ENCODE measurements at places on chromosomes 16 and 17. TPM values are rescaled to one million over a fixed set of nuclear protein-coding genes. Genes with fewer than 3 reads are reported as not detected.

Gene ERCC4
- polyA plus RNA-seq: 5.9 TPM

Gene RASD1
- 20.0 TPM for polyA plus RNA-seq

Gene NPTX1
- 1.3 TPM for polyA plus RNA-seq

Gene MIF4GD
- polyA plus RNA-seq: 23.2 TPM

Gene MPV17L
- polyA plus RNA-seq: 3.2 TPM

Gene CSH1
- polyA plus RNA-seq: 0.30 TPM

GRCh38 chr17:42072323-42073187 lies 22.2 kb upstream of the C17orf113 start:
- no peak overlapping the region for H3K27ac ChIP-seq
- H3K4me3 ChIP-seq: no peak overlapping the region
- DNase-seq: no peak
- H3K36me3 ChIP-seq: no peaks in the 10 kb centered on the region
- peaks cover 32% of the 10 kb centered on the region for H3K27me3 ChIP-seq

DNA sequence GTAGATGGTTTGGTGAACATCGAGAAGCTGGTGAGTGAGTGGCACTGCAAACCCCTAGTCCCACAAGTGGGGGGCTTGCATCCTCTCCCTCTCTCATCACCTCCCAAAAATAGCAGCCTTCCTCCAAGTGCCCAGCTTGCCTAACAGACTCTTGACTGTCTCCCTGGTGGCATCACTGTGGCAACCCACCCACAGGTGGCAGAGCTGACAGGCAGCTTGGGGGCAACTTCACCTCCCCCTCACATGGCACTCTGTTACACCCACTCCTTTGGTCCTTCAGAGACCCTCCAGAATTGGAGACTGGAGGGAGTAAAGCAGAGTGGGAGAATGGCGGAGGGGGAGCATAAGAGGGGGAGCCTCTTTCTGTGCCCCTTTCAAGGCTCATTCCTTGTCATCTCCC lies 15.7 kb downstream of the RAPGEFL1 start:
- H3K36me3 ChIP-seq: peaks cover 17% of the 10 kb centered on the region
- H3K27me3 ChIP-seq: no peaks in the 10 kb centered on the region
- DNase-seq: no peak
- peaks cover 10% of the 10 kb centered on the region for H3K4me1 ChIP-seq

- peaks cover 4% of the 10 kb centered on the region for H3K4me1 ChIP-seq
- H3K27me3 ChIP-seq: peaks cover 14% of the 10 kb centered on the region
- peak overlapping the region; percentile 74 for H3K27ac ChIP-seq
- H3K4me3 ChIP-seq: peak overlapping the region; percentile 100
- no peaks in the 10 kb centered on the region for H3K36me3 ChIP-seq
Observed at GRCh38 chr16:58393138-58393504, 850 bp downstream of the GINS3 start.

DNA sequence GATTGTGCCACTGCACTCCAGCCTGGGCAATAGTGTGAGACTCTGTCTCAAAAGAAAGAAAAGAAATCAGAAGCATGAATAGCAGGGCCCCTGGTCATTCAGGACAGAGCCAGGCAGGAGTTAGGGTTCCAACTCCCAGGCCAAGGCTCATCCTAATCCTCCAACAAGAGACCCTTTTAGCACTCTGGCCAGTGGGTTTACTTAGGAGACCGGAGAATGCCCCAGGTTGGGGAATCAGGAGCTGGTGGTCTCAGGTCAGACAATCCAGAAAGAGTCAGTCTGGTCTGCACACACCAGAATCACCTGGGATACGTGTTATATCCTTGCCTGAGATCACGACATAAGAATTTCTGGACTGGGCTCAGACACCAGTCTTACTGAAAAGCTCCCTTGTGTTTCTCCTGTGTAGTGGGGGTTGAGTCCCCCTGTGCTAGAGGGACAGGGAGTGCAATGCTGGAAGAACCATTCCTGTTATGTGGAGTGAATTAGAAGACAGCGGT lies 48.7 kb downstream of the CCDC42 start:
- peaks cover 27% of the 10 kb centered on the region for H3K4me1 ChIP-seq
- no peak overlapping the region for H3K4me3 ChIP-seq
- no peak for DNase-seq
- no peaks in the 10 kb centered on the region for H3K36me3 ChIP-seq
- H3K27ac ChIP-seq: no peak overlapping the region

GRCh38 chr16:17069681-17070080 lies 401.1 kb downstream of the XYLT1 start:
- H3K27ac ChIP-seq: no peak overlapping the region
- no peak for DNase-seq
- no peaks in the 10 kb centered on the region for H3K27me3 ChIP-seq
- H3K36me3 ChIP-seq: no peaks in the 10 kb centered on the region
- H3K4me3 ChIP-seq: no peak overlapping the region

DNA sequence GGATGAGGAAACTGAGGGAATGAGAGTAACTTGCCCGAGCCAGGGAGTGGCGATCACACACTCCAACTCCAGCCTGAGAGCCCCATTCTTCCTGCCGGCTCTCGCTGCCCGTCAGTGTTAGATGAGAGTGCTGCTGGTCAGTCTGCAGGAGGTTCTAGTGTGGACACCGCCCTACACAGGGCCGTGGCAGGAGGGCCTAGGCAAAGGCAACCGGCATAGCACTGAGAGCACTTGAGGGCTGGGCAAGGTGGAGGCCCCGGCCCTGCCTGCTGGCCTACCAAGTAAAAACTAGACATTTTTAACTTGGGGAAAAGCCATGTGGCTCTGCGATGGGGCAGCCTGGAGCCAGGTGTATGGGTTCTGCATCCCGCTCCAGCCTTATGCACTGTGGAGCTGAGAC lies 354.8 kb downstream of the SEC14L1 start:
- DNase-seq: no peak
- peaks cover 84% of the 10 kb centered on the region for H3K36me3 ChIP-seq
- H3K27me3 ChIP-seq: no peaks in the 10 kb centered on the region
- no peak overlapping the region for H3K27ac ChIP-seq
- H3K4me3 ChIP-seq: no peak overlapping the region

DNA sequence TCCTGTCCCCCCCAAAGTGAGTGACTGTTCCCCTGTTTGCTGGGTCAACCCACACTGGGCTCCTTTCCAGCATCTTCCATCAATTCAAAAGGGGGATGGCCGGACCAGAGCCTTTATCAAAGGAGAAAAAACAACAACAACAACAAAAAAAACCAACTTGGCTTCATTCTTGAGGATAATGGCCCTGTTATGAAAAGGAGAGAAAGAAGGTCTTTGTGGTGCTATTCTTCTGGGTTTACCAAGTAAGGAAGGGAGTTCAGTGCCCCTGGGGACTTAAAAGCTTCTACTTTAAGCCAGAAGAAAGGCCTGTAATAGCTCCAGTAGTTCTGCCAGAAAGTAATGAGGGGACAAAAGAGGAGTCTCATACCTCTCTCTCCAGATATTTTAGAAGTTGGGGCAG lies 71.5 kb downstream of the RGS9 start:
- no peak overlapping the region for H3K4me3 ChIP-seq
- no peaks in the 10 kb centered on the region for H3K36me3 ChIP-seq
- peaks cover 2% of the 10 kb centered on the region for H3K27me3 ChIP-seq
